ENCODE measurements at places on chromosomes 5 and 9.

- DNase-seq = no peak
Observed at GRCh38 chr9:88017096-88017495, 42.8 kb upstream of the CDK20 start.

DNA sequence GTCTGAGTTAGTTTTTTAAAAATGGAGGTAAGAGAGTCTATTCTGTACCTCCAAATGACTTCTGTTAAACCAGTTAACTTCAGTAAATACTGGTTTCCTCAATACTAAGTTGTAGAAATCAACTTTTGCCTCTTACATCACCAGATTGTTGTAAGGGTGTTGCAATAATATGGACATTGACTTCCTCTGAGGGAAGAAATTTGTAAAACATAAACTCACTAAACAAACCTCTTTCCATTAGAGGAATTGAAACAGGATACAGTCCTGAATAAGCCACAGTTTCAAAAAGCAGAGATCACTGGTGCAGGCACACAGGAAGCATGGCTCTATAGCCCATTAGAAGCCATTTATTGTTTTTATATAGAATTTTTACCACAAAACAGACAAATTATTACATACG is 32.7 kb upstream of the SLCO6A1 start:
- DNase-seq = no peak

- peak; percentile 60 for DNase-seq
Observed at GRCh38 chr5:54743997-54744788, 226.6 kb downstream of the SNX18 start.

GRCh38 chr5:109701792-109702191 is 12.1 kb downstream of the MAN2A1 start:
- DNase-seq = no peak

DNA sequence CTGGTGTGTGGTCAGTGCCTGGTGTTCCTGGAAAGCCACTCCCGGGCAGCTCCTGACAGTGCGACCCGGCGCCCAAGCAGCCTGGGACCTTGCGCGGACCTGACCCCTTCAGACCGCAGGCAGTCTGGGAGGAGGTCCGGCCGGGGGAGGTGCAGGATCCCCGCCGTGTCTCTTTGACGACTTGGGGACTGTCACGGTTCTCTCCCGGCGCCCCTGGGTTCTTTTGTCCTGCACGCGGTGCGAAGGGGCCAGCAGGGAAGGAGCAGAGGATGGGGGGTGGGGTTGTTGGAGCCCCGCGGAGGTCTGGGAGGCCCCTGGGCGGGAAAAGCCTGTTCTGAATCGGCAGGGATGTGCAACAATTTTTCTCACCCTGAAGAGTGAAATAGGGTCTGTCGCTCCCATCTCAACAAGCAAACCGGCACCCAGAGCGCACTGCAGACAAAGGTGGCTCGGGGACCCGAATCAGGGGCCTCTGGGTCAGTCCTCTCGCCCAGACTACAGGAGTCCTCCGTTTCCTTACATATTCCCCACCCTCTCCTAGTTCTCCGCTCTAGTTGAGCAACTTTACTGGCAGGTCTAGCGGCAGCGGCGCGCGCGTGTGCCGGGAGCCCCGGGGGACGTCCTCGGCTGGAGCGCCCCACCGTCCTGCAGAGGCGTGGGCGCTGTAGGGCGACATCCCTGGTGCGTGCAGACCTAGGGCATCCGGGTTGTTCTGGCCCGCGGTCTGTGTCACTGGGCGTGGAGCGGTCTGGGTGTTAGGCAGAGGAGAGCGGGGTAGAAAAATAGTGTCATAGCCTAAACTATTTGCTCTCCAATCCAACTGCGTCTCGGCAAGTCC is 1.2 kb downstream of the VCAN start:
- peak; percentile 22 for DNase-seq

DNA sequence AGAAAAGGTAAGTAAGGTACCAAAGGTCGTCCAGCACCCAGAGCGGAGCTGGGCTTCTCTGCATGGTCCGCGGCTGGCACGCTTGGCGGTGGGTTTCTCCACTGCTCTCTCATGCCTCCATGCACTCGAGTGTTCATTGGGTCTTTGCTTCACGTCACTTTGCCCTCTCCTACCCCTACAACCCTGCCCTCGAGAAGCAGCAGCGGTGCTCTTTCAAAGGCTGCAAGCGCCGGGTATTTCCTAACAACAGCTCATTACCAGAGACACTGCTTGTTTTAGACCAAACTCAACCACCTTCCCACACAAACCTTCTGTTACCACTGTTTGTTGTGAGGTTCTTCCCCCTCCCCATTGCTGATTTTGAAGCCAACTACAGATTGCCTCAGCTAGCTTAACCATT is 21.5 kb upstream of the ZBTB34 start:
- DNase-seq = peak; percentile 74

DNA sequence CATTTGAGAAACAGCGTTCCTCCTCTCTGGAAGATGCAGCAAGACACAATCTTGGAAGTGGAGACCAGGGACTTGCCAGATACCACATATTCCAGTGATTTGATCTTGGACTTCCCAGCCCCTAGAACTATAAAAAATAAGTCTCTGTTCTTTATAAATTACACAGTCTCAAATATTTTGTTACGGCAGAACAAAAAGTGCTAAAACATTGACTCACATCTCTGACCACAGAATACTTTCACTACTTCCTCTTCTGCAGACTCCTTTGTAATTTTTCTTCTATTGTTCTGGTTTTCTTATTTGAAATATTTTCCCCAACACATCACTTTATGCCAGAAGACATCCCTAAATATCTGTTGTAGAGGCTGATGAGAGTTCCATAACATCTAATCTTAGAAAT is 706.1 kb upstream of the CDH18 start:
- DNase-seq = no peak

GRCh38 chr9:4301296-4301695 is 1.4 kb upstream of the GLIS3 start:
- no peak for DNase-seq

- DNase-seq = peak; percentile 3
Observed at GRCh38 chr5:76204713-76205112, 121.5 kb downstream of the SV2C start.

DNA sequence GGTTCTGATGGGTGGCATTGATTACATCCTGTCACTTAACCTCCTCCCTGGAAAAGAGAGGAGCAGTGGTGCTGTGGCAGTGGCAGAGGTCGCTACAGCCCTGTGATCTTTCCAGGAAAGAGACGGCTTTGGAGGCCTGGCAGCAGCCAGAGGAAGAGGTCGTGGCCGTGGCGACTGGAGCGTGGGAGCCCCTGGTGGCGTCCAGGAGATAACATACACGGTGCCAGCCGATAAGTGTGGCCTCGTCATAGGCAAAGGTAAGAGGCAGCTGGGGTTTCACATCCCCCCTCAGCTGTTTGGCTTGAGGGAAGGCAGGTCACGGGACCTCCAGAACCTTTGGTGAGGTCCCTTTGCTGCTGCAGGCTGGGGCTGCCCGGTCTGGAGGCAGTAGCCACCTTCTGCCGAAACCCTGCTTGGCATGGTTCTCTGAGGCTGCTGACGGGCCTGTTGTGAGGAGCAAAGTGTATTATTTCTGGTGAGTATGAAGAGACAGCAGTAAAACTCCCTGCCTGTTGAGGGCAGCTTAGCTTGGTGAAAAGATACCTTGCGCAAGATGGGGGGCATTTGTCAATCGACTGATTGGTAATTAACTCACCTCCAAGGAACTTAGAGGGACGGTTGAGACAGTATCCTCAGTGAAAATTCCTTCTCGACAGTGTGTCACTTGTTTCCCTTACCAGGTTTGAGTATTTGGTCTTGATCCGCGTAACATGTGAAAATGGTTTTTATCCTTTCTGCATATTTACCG is 38.0 kb upstream of the PRDM12 start:
- no peak for DNase-seq

GRCh38 chr5:179612577-179613459 is 10.7 kb downstream of the HNRNPH1 start:
- DNase-seq = no peak

DNA sequence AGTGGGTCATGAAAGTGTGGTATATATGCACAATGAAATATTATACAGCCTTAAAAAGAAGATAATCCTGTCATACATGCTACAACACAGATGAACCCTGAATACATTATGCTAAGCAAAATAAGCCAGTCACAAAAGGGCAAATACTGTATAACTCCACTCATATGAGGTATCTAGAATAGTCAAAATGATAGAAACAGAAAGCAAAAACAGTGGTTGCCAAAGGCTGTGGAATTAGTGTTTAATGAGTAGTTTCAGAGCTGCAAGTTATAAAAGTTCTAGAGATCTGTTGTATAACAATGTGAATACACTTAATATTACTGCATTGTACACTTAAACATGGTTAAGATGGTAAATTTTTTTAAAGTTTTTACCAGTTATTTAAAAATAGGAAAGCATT is 135.0 kb downstream of the OXCT1 start:
- no peak for DNase-seq

GRCh38 chr9:105431424-105432246 is 16.2 kb upstream of the FSD1L start:
- no peak for DNase-seq

GRCh38 chr5:148492351-148492750 is 108.6 kb downstream of the FBXO38 start:
- no peak for DNase-seq

DNA sequence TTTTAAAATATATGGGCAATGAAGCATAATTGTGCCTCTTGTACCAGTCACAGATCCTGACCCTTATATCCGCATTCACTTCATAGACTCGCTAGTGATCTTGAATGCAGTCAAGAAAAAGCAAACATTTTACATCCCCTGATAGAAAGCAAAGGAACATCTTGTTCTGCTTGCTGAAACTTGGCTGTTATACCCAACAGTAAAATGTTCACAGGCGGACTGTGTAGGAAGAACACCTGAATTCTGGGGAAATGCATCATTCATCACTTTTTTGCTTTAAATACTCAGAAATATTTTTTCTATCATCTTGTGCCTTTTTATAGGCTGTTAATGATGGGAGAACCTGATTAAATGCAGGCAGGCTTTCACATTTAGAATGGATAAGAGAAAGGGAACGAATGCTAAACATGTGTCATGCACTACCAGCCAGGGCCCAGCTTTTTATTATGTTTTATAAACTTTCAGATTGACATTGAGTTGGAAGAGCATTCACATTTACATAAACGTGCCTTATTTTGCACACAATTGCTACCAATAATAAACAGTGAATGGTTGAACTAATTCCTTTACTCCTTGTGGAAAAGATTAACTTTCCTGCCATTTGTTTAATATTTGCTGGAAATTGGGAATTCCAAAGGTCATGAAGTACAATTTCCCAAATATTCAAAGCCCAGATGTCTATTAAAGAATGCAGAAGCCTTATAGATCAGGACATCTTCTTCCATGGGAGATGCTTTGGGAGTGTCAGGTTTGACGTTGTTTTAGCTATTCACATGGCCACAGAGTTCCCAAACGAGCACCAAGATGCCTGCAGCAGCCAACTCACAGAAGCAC is 756.2 kb downstream of the TLE1 start:
- DNase-seq = no peak

- no peak for DNase-seq
Observed at GRCh38 chr9:78707481-78707991, 410.6 kb downstream of the PSAT1 start.

- no peak for DNase-seq
Observed at GRCh38 chr5:24232041-24232440, 412.7 kb downstream of the CDH10 start.

- peak; percentile 11 for DNase-seq
Observed at GRCh38 chr5:33441241-33442177, 744 bp downstream of the TARS1 start.

DNA sequence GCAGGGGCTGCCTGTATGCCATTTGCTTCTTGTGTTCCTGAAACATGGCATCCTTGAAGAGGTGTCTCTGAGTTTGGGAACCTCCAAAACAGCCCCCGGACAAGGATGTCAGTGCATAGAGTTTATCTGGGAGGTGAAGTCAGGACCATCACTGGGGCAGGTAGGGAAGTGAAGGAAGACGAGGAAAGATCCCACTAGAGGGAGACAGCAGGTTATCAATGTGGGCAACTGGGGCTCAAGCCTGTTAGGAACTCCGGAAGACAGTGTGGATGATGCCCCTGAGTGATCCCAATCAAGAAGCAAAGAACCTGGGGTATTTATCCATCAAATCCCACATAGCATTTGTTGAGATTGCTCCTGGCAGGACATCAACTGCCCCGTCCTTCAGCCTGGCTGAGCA is 233.1 kb downstream of the AGTPBP1 start:
- no peak for DNase-seq

- peak; percentile 47 for DNase-seq
Observed at GRCh38 chr5:94691949-94692348, 73.5 kb downstream of the SLF1 start.

- DNase-seq = no peak
Observed at GRCh38 chr5:10295619-10296326, 11.9 kb downstream of the CMBL start.

- DNase-seq = no peak
Observed at GRCh38 chr9:21598749-21599148, 116.6 kb upstream of the IFNE start.

- DNase-seq = no peak
Observed at GRCh38 chr5:66002415-66002814, 76.0 kb downstream of the ERBIN start.

- peak; percentile 3 for DNase-seq
Observed at GRCh38 chr5:161096581-161096980, 244.6 kb upstream of the ATP10B start.

DNA sequence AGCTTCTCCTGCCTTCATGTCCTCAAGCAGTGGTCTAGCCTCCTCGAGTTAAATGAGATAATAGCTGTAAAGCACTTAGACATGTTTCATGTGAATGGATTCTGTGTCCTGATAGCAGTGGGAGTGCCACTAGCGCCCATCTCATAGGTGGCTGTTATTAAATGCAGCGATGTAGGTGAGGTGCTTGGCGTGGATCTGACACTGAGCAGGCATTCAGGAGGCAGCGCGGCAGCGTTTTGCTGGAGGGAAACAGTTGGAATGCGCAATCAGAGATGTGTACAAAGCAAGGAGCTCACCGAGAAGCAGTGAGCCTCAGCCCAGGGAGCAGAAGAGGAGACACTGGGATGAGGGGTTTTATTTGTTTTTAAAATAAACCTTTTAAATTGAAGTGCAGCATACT is 106.6 kb downstream of the RGS3 start:
- DNase-seq = no peak

DNA sequence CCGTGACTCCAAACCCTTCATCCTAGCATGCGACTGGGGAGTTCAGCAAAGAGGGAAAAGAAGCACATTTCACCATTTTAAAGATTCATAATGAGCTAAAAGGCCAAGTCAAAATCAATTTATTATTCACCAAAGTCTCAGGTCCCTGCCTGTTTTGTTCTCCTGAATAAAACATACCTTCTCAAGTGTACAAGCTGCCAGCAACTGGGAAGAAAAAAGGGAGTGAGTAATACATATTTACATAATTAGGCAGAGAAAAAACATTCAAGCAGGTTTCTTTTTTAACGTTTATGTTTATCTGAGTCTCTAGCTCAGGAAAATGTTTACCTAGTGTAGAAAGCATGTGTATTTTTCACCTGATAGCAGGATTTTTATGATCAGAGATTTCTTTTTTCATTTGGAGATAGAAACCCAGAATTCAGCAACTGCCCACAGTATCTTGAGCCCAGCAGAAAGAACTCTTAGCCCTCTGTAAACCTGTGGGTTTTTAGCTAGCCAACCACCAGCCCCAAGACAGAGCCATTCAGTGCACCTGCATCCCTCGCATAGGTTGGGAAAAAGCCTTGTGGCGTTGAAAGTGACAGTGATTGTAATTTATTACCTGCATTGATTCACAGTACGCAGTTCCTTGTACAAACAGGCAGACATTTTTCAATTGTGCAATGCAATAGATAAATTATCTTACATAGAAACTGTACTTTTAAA is 117.9 kb upstream of the GRIA1 start:
- DNase-seq = no peak
